ENCODE measurements at places on chromosomes 3 and 15. TPM values are rescaled to one million over a fixed set of nuclear protein-coding genes. Genes with fewer than 3 reads are reported as not detected.

The ACP3 gene
- polyA plus RNA-seq: 0.28 TPM

The AGTR1 gene
- not detected for polyA plus RNA-seq

The LMAN1L gene
- not detected for polyA plus RNA-seq

The CCDC39 gene
- not detected for polyA plus RNA-seq

The ZBED2 gene
- polyA plus RNA-seq: 6.7 TPM

The HGD gene
- polyA plus RNA-seq: 0.24 TPM

The SLC27A2 gene
- 0.83 TPM for polyA plus RNA-seq

The COL6A6 gene
- not detected for polyA plus RNA-seq

The SPSB4 gene
- polyA plus RNA-seq: not detected

The PRC1 gene
- polyA plus RNA-seq: 3.3 TPM

The GPR62 gene
- not detected for polyA plus RNA-seq

The C3orf49 gene
- polyA plus RNA-seq: not detected

The PLSCR4 gene
- polyA plus RNA-seq: not detected

The SCN10A gene
- not detected for polyA plus RNA-seq

The IL17RD gene
- not detected for polyA plus RNA-seq

The HHATL gene
- polyA plus RNA-seq: not detected

The POC1A gene
- polyA plus RNA-seq: 1.2 TPM

The QTRT2 gene
- polyA plus RNA-seq: 25.4 TPM

The MESP2 gene
- not detected for polyA plus RNA-seq

The ZNF662 gene
- not detected for polyA plus RNA-seq

The CPNE9 gene
- polyA plus RNA-seq: not detected

The CCDC13 gene
- polyA plus RNA-seq: 1.1 TPM

Measured in IgD-negative memory B cell (primary cell).